ENCODE measurements at places on chromosomes 3 and 15.

DNA sequence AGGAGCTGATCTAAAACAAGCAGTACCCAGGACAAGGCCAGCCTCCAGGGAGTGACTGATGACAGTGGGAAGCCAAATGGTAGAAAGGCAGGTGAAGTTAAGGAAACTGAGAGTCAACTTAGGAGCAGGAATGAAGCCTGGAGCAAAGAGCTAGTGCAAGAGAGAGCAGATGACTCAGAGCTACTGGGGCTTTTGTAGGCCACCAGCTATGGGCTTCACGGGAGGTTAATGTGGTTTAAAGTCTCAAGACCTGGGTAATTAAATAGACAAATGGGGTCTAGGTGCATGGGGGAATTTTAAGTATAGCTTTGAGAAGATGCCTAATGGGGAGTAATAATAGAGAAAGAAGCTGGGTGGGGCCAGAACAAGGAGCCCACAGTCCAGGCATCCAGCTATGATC, 3.1 kb downstream of the CD86 start:
- no peak for DNase-seq

- DNase-seq = no peak
Measured at GRCh38 chr3:168511428-168512014, 415.8 kb upstream of the GOLIM4 start.

GRCh38 chr3:95333826-95334225, 1271.0 kb downstream of the NSUN3 start:
- DNase-seq = no peak

DNA sequence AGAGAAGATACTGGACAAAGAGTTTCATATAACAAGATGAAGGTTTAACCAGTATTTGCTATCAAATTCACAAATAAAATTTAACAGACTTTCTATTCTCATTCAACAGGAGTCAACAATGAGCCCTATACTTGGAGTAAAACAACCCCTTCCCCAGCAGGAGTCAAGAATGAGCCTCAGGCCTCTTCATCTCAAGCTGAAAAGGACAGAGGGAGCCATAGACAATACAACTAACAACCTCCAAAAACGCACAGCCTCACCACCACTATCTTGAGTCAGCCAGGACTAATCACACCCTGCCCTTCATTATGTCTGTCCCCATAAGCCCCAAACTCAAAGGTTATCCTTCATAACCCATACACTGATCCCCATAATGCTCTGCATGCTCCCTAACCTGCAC, 36.4 kb downstream of the ETFA start:
- no peak for DNase-seq

DNA sequence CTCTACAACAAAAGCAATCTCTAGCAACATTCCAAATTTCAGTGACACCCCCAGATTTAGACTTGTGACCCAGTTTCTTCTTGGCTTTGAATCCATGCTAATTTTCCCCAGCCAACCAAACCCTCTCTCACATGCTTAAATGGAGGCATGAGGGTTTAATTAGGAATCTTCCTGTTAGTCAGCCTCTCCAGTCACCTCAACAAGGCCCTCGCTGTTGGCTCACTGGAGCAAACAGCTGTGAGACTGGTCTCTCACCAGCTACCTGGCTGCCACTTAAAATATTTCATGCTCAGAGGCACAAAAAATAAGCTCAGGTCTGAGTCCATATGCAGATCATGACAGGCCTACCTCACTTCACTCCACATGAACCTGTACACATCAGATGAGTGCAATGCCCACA, 630.4 kb upstream of the ADAMTS9 start:
- DNase-seq = no peak

All from GM12878 (cell line).